CD4-positive, alpha-beta T cell (primary cell): ENCODE measurements at places on chromosomes 7 and 10.

DNA sequence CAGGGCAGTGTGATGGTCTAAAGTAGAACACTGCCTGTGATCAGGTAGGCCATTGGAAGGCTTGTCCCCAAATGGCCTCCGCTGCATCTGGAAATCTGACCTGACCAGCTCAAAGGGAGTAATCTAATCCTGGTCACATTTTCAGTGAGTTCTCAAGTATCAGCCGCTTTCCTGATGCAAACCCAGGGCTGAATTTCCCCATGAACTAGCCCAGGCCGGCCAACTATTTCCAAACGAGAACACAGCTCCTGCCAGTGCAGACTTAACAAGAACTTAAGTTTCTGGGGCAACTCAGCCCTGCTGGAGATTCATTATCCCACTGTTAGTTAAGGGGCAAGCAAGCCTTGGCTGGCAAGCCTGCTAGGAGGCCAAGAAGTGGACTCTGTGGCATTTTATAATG is 59.6 kb upstream of the FAM180A start:
- DNase-seq = no peak

DNA sequence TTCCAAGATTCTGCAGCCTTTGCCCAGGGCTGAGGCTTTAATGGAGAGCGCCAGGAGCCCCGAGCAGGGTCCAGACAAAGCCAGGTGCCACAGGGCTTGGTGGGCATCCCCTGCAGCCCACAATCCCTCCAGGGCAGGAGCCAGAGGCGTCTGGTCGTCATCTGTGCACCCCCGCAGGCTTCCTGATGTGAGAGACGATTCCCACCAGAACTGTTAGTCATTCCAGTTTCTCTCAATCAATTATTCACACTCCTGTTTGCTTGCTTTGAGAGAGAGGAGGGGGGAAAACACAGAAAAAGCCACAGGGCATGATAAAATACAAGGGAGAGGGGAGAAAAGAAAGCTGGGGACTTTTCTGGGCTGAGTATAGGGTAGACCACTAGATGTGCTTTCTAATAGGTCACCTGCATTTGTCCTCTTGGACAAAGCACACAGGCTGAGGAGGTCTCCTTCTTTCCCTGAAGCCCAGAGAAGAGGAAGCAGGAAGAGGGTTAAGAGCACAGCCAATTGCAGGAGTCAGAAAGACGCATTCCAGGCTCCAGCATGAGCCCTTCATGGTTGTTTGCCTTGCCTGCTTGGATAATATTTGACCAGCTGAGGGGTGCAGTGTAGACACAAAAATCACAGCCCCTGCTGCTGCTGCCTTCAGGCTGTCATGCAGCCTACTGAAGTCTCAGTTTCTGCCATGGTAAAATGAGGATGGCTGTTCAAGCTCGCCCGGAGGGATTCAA is 194.4 kb downstream of the PLXNA4 start:
- no peak for DNase-seq

GRCh38 chr10:124231168-124232155 is 138.1 kb upstream of the CHST15 start:
- DNase-seq = no peak

DNA sequence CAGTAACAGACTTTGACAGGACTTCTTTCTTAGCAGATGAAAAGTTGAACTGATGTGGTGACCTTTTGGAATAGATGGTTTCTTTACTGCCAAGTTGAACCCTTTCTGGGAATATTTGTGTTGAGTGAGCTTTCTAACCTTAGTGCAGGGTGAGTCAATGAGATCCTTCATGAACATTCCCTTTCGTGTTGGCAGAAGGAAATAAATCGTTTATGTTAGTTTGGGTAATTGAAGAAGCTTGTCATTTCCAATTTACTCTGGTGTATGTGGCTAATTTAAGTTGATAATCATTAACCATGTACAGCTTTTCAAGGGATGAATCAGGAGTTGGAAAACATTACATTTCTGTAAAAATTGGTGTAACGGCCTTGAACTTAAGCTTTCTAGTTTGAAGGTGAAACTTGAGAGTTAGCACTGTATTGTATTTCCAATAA is 43.4 kb downstream of the PTTG1IP2 start:
- DNase-seq = no peak

GRCh38 chr10:32237644-32238345 is 109.2 kb downstream of the EPC1 start:
- DNase-seq = no peak

GRCh38 chr7:17493446-17493845 is 195.0 kb downstream of the AHR start:
- DNase-seq = no peak

DNA sequence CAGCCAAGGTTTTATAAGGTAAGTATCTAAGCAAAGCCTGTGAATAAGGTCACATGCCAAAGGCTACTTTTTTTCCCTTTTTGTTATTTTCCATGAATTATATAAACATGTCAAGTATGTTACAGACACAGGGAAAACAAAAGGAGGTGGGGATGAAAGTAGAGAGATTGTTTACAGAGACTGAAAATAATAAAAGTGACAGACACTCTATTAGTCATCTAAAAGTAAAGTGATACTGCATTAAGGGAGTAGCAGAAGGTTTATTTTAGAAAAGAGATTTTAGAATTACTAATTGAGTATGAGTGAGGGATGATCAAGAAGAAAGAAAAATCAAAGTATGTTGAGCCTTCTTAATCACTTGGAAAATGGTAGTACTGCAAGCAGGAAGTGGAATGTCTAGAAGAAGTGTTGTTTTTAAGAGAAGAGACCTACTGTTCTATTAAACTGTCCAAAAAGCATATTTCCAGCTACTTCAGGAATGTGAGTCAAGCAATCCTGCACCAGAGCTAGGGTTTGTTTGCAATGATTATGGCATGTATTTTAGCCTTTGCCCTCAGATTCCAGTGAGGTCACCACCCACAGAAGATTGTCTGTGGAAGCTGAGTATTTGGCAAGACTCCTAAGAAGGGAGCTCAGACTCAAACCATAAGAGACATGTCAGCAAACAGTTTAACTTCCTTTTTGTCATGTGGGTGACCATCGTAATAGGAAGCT is 177.9 kb upstream of the PLXDC2 start:
- no peak for DNase-seq

DNA sequence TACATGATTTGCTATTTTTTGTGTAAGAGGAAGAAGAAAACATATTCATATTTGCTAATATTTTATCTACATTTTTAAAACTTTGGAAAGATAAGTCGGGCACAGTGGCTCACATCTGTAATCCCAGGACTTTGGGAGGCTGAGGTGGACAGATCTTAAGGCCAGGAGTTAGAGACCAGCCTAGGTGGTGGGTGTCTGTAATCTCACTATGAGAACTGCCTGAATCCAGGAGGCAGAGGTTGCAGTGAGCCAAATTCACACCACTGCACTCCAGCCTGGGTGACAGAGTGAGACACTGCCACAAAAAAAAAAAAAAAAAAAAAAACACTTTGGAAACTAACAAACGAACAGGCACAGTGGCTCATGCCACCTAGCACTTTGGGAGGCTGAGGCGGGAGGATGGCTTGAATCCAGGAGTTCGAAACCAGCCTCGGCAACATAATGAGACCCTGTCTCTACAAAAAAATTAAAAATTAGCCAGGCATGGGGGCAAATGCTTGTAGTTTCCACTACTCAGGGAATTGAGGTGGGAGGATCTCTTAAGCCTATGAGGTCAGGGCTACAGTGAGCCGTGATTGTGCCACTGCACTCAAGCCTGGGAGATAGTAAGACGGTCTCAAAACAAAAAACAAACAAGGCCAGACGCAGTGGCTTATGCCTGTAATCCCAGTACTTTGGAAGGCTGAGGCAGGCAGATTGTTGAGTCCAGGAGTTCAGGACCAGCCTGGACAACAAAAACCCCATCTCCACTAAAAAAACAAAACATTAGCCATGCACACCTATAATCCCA is 25.6 kb downstream of the HERC4 start:
- no peak for DNase-seq

DNA sequence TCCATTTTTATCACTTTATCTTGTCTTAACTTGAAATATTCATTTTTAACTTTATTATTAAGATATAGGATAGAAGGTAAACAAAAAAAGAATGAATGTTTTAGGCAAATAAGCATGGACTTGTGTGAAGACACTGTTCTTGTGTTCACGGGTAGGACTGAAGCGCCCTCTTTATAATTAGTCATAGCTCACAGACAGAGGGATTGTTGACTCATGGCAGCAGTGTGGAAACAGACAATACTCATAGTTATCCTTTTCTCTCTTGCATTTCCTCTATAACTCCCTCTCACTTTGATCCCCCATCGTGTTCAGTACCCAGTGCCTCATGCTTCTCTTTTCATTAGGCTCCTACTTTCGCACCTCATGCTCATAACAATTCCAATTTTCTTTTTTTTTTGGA is 731.8 kb downstream of the PHTF2 start:
- DNase-seq = no peak

- no peak for DNase-seq
Measured at GRCh38 chr7:97390915-97391593, 273.6 kb downstream of the SDHAF3 start.

GRCh38 chr10:52668024-52668423 is 104.6 kb downstream of the MBL2 start:
- DNase-seq = no peak

GRCh38 chr10:23613900-23614299 is 175.0 kb downstream of the OTUD1 start:
- DNase-seq = no peak

- no peak for DNase-seq
Measured at GRCh38 chr7:155222573-155222972, 75.1 kb upstream of the INSIG1 start.

GRCh38 chr7:148084138-148084537 is 506.4 kb upstream of the C7orf33 start:
- no peak for DNase-seq

DNA sequence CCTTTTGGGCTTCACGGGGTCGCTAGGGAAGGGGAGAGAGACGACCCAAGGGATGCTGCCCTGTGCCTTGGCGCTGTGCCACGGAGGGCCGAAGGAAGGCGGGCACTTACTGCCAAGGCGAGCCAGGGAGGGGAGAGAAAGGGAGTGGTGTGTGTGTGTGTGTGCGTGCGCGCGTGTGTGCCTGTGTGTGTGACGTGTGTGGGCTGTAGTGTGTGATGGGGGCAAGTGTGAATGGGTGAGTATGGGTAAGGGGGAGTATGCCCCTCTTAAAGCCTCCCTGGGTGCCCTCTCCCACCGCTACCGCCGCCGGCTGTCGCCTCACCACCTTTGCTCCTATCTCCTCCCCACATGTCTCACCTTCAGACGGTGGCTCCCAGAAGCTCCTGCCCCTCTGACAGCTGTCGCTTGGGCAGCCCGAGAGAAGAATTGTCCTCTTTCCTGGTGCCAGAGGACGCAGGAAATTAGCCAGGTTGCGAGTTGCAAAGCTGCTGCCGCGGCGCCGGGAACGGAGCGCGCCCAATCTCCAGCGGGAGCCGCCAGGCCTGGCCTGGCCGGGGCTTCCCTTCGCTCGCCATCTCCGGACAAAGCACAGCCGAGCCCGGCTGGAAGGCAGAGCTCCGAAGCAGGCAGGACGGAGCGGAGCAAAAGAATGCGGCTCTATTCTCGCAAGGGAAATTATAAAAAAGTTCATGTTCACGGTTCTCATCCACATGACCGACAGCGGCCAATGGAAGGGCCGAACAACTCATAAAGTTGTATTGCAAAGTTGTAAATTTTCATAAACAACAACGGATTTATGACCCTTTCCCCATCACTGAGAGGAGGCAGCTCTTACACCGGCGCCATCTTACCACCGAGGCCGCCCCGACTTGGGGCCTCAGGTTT is at the start of gene HOXA3:
Gene HOXA3 (minus strand): TSS at position 653 of the 885 bp plus-strand sequence. CDS start 41,943 bp downstream, outside the sequence.
- peak; percentile 3 for DNase-seq

DNA sequence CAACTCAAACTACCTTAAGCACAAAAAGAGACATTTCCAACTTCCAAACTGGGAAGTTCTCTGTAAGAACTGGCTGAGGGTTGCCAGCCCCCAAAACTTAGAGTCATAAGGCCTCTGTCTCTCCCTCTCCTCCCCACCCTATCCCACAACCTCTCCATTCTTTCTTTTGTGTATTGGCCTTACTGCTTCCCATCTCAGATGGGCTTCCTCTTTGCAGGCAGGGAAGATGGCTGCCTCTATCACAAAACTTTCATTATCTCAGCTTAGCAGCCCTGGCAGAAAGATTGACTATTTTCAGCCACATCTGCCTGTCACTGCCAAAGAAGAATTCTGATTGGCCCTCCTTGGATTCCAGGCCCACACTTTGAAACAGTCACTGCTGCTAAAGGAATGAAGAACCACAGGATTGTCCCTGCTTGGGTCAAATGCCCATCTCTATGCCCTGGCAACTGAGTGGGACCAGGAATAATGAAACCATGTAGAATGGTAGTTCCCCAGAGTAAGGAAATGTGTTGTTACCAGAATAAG is 58.0 kb upstream of the PRKAR2B start:
- DNase-seq = no peak

GRCh38 chr10:99524736-99525380 is 7.9 kb upstream of the NKX2-3 start:
- no peak for DNase-seq

GRCh38 chr10:104663563-104663962 is 22.5 kb downstream of the SORCS3 start:
- DNase-seq = no peak

GRCh38 chr7:7913504-7913903 is 55.1 kb upstream of the GLCCI1 start:
- DNase-seq = no peak

- DNase-seq = peak; percentile 46
Measured at GRCh38 chr10:113563306-113564088, 10.6 kb downstream of the HABP2 start.

DNA sequence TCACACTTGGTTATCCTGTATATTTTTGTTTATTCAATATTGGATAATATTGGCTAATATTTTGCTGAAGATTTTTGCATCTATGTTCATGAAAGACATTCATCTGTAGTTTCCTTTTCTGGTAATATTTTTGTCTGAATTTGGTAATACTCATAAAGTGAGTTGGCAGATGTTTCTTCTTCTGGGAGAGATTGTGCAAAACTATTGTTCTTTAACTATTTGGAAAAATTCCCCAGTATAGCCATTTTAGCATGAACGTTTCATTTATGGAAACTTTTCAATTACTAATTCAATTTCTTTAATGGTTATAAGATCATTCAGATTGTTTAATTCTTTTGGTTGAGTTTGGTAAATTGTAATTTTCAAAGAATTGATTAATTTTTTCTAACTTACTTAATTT is 560.8 kb upstream of the FZD8 start:
- DNase-seq = no peak
